ENCODE measurements at places on chromosomes 11 and 22.

- DNase-seq = no peak
Observed at GRCh38 chr11:96132437-96132836, 208.5 kb upstream of the MTMR2 start.

- no peak for DNase-seq
Observed at GRCh38 chr22:35375031-35375430, 5.9 kb upstream of the HMOX1 start.

GRCh38 chr11:111200010-111200534 is 45.5 kb upstream of the POU2AF2 start:
- no peak for DNase-seq

- DNase-seq = peak; percentile 44
Observed at GRCh38 chr11:33735271-33736147, 714 bp downstream of the CD59 start.

DNA sequence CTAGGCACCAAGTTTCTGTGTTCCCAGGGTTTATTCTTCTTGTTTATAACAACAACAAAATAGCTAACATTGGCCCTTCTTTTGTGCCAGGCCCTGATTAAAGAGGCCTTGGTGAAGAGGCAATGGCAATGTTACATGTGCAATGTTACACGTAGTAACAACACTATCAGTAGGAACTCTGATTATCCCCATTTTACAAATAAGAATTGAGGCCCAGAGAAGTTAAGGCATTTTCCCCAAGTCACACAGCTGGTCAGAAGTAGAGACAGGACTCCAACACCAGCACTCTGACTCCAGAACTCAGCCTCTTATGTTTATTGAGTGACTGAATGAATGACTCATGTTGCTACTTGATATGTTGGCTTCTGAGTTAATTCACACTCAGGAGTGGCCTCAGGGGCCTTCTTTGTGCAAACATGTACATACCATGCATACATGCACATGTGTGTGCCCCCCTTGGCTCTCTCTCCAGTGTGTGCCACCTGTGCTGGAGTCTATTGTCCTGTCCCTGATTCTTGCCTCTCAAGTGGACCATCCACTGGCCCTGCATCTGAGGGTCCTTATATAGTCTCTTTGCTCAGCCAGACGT is 98.4 kb downstream of the TP53I11 start:
- DNase-seq = no peak

DNA sequence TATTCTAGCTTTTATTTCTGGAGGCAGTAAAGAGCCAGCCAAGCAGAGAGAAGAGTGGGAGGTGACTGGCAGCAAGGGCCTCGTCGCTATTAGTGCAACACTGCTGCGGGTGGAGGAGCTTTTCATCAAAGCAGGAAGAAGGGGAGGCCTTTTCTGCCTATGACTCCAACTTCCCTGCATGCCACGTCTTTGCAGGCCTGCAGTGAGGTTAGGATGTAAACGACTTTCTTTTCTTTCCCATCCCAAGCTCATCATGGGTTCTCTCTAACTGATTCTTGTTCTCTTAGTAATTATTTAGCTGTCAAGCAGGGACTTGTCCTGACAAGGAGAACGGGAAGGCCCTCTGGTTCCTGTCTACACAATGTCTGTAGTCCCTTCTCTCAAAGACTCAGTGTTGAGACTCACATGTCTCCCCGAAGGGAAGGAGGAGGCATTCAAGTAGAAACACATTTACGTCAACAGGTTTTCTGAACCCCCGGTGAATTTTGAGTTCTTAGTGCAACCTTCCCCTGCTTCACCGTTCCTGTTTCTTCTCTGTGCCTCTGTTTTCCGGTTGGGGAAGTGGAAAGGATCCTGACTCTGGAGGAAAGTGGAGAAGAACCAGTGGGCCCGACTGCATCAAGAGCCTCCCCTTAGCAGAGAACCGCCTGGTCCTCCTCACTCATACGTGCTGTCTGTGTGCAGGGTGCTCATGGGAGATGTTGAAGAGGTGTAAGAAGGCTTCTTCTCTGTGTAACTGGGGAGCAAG is 56.9 kb downstream of the PACS1 start:
- DNase-seq = peak; percentile 49

DNA sequence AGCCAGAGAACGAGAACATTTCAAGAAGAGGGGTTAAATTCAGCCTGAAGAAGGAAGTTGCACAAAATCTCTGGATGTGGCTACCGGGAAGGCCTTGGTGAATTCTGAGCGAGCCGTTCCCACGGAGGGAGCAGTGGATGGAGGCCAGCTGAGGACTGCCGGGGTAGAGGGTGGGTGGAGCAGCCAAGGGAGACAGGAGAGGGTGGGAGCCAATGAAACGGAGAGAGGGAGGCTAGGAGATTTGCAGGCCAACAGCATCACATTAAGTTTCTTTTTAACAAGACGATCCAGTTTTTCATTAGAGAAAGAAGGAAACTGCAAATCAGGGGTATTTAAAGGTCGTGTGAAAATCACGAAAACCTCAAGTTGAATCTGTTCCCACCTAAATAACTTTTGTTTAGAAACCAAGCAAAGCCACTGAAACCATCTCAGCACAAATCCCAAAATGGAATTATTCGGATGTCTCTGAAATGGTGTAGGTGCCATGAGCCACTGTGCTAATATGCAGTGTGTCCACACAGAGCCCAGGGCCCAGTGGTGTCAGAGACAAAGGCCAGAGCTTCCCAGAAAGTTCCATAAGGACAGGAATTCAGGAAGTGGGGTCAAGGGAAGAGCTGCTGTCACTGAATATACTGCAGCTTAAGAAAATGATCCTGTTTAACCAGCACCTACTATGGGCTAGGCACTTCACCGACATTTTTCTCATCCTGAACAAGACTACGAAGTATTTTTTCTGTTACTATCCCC is 59.7 kb upstream of the SLC35C1 start:
- no peak for DNase-seq

GRCh38 chr22:17587629-17588028 is 24.3 kb downstream of the SLC25A18 start:
- DNase-seq = no peak

Measured in CD4-positive, alpha-beta T cell treated with Interferon gamma for 1 hour (primary cell).